Stimulated activated CD8-positive, alpha-beta memory T cell treated with anti-CD3 and anti-CD28 coated beads, Interleukin-4, amount 100 ng/mL, for 1 hour (primary cell): ENCODE measurements at places on chromosomes 3 and 15.

DNA sequence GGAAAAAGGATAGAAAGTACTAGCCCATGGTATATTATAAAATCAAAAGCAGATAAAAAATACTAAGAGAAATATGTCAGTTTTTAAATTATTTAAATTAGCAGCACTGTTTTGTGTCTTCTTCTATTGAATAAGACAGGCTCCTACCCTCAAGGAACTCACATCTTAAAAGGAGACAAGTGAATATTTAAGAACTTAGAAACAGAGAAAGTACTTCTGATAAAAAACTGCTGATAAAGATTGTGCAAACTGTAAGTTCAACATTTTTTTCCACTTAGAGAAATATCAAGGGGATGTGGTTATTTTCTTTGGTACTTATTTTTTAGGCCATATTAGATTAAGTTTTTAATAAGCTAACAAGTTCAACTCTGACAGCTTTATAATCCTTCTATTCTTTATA lies 3.0 kb upstream of the ANKRD28 start:
- DNase-seq: no peak

DNA sequence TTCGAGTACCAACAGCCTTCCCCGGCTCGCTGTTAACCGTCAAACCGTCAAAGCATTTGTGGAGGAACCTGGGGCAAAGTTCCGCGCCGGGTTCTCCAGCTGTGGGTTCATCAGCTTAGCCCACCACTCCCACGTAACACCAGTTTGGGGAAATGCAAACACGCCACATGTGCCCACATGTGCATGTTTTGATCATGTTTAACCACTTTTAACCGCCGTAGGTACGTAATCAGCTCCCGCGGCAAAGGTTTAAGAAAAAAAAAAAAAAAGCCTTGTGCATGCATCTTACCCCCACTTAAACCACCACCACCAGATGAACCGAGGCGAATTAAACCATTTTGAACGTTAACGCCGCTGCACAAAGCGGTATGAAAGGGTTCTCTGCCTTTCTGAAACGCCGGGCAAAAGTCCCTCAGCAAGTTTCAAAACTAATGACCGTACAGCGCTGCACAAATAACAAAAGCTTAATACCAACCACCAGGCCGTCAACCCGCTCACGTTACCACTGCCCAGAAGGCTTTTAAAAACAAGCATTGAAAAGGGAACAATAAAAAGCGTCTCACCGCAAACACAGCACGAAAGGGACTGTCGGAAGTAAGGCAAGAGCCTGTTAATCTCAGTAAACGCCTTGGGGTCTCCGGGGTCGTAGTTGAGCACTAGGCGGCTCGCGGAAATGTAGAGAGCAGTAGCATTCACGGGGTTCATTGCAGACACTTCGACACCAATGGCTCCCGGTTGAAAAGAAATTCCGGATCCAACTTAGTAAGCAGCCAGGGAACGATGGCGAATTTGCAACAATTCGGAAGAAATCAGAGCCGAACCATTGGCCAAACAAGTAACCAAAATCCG lies 1.5 kb downstream of the MSL2 start:
- peak; percentile 49 for DNase-seq

DNA sequence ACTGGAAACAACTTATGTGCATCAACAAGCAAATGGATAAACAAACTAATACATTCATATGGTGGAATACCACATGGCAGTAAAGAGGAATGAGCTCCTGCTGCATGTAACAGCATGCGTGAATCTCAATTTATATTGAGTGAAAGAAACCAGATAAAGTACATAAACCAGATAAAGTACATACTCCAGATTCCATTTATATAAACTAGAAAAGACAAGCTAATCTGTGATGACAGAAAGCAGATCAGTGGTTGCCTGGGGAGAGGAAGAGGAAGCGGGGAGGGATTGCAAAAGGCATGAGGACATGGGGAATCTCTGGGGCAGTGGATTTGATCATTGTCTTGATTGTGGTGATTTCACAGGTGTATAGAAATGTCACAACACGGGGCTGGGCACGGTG lies 34.2 kb downstream of the LIMD1 start:
- no peak for DNase-seq

- DNase-seq: no peak
Measured at GRCh38 chr3:18770800-18771199, 345.7 kb upstream of the SATB1 start.

DNA sequence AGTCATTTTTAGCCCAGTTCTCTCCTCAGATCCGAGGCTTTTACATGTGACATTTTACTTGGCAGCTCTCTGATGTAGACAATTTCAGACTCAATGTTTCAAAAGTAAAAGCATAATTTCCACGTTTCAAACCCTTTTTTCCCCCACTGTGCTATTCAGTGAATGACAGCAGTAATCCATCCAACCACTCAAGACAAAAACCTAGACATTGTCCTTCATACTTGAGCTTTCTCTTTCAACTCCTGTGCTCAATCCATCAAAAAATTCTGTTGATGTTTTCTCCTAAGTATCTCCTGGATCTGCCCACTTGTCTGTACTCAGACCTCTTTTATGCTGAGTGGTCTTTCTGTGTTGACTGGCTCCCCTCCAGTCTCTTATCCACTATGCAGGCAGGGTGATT lies 214.7 kb downstream of the CHL1 start:
- DNase-seq: no peak

- no peak for DNase-seq
Measured at GRCh38 chr3:188254520-188255070, 100.6 kb downstream of the LPP start.

DNA sequence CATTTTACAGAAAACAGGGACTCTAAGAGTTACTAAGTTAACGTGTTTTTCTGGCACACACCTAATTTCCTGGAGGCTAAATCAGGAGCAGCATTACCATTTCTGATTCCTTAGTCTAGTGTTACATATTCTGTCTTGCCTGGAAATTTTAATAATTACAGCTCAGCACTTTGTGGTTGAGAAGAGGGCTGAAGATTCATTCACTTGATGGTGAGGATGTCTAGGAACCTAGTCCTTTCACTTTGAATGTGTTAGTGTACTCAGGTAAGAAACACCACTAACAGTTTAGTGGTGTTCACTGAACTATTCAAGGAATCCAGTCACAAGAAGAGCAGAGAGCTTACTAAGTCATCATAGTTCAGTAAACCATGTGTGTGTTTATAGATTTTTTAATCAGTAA lies 102.8 kb downstream of the STT3B start:
- no peak for DNase-seq

DNA sequence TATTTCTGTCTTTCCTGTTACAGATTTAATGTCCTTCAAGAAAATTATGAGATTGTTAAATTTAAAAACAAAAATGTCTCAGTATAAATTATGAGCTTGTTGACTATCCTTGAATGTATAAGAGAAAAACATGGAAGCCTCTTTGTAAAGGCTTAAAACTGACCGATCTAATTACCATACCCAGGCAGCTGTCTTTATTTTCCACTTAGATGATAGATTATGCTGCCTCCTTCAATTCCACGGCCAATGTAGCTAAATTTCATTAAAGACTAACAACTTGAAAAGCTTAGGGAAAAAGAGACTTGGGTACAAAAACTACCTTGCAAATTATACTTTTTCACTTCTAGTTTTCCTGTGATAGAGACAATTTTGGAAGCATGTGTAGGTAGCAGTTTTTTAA lies 88.3 kb downstream of the ATP10A start:
- DNase-seq: no peak

DNA sequence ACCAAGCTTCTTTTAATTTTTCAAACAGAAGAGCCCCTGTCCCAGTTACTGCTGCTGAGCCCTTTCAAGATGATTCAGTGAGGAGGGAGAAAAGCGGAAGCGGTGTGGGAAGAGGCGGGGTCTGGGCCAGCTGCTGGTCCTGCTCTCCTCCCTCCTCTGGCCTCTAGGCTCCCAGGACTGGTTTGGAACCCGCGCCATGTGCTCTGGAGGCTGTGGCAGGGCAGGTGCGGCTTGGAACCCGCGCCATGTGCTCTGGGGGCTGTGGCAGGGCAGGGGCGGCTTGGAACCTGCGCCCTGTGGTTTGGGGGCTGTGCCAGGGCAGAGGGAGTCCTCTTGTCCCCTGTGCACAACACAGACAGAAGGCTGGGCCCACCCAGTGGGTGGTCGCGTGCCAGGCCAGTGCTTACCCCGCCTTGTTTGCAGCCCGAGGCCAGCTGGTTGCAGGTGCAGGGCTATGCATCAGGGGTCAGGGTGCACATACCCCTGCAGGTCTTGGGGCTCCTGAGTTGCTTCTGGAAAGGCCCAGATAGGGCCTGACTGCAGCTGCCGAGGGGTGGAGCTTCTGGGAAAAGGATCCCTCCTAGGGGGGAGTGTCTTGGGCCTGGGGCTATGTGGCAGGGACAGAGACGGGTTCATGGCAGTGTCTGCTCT lies 12.2 kb downstream of the ALG1L2 start:
- no peak for DNase-seq

GRCh38 chr3:42718338-42718737 lies 15.7 kb upstream of the HHATL start:
- DNase-seq: no peak

DNA sequence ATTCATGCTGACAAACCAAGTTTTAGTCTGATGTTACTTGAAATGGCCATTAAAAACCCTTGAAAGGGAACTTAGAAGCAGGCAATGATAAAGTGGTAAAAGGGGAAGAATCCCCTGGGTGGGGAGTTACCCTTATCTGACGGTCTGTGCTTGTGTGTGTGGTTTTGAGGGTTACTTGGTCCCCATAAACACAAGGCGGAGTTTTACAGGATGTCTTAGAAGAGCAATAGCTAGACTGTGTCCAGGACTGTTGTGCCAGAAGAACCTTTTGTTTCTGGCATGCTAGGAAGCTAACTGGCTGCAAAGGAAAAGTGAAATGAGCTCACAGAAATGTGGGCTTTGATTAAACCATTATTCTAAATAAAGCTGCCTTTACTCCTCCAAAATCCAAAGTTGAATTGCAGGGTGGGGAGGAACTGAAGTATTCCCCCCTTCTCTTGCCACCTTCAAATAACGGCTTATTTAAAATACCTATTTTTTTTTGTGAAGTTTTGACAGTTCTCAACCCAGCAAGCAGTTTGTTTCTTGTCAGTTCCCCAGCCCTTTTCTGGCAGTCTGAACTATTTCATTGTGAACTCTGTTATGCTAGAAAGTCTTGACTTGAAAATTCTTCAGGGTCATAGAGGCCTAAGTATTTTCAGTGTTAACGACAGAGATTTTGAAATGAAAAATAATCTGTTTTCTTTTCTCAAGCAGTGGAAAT lies 443.5 kb downstream of the OTOL1 start:
- DNase-seq: no peak

GRCh38 chr3:118863731-118864322 lies 170.8 kb downstream of the IGSF11 start:
- no peak for DNase-seq

DNA sequence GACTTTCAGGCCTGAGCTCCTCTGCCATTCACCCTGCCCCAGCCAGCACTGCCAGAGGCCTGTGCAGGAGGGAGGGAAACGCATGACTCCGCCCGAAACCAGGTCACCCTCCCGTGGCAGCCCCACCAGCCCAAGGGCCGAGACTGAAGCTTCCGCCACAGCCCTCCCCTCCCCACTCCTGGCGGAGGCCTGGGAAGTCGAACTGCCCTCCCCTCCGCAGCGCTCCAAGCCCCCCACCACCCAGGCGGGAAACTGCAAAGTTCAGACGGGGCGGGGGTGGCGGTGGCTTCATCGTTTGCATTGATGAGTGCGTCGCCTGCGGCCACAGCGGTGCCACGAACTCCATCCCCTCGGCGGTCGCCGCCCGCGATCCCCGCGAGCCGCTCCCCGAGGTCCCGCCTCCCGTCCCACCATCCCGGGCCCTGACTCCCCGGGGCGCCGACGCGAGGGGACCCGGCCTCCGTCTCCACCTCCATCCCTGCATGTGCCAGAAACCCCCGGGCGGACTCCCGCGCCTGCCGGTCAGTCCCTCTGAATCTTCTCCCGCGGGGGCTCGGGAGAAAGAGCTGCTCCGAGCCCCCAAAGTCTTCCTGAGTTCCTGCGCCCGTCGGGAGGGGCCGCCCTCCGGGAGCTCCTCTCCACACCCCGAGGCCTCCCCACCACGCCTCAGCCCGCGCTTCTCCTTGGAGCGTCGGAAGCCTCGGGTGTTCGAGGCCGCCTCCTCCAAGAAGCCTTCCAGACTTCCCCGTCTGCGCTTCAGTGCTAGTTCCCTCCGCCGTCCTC lies 698 bp downstream of the MELTF start:
- no peak for DNase-seq

- DNase-seq: no peak
Measured at GRCh38 chr3:155010416-155010815, 69.7 kb upstream of the MME start.

- DNase-seq: no peak
Measured at GRCh38 chr3:152621006-152621868, 213.7 kb upstream of the P2RY1 start.

DNA sequence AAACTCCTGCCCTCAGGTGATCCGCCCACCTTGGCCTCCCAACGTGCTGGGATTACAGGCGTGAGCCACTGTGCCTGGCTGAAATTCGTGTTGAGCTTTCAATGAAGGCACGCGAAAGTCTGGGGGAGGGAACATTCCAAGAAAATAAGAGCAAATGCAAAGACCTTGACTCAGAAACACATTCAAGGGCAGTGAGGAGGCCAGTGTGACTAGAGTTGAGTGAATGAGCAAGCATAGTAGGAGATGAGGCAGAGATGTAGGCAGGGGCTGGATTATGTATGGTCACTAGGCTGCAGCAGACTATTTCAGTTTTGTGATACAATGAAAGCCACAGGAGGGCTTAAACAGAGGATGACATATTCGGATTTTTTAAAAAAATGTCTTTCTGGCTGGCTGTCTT lies 67.0 kb downstream of the SCN11A start:
- no peak for DNase-seq

- no peak for DNase-seq
Measured at GRCh38 chr3:45554006-45554666, 40.4 kb upstream of the LIMD1 start.

DNA sequence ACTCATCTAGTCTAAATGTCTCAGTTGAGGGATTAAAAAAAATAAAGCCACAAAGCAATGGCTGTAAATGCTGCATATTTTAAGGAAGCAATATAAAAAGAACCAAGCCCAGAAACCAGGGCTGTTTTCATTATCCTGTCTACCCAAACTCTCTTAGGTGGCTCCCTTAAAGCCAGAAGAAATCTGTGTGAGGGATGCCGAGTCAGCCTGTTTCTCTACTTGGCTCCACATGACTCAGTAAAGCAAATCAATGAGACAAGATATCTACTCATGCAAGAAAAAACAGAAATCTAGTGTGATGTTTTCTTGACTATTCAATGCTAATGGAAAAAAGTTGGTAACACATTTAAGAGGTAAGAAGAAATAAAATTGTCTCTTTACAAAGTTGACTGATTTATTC lies 296.2 kb downstream of the ZBTB20 start:
- no peak for DNase-seq

DNA sequence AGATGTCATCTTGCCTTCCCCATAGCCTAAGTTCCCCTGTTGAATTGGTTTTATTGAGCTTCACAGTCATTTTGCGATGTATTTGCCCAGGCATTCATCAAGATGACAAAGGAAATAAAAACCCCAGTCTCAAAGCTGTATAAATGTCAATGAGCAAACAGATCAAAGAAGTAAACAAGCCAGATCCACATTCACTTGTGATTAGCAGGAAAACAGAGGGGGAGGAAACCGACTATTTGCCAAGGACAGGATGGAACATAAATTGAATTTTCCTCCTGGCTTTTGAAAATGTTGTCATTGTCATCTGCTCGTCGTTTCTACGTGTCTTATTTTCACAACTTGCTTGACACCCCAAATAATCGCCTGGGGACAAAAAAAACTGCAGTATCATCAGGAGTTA lies 83.5 kb downstream of the SV2B start:
- no peak for DNase-seq

GRCh38 chr3:73442152-73442551 lies 182.6 kb downstream of the PDZRN3 start:
- no peak for DNase-seq

- no peak for DNase-seq
Measured at GRCh38 chr15:59174835-59175831, 31.5 kb upstream of the LDHAL6B start.
